ENCODE measurements at places on chromosomes 11 and 22. TPM values are rescaled to one million over a fixed set of nuclear protein-coding genes. Genes with fewer than 3 reads are reported as not detected.

The ISX gene
- not detected for total RNA-seq

The HEPHL1 gene
- total RNA-seq: not detected

The CABP4 gene
- 0.33 TPM for total RNA-seq

The CECR2 gene
- total RNA-seq: 1.2 TPM

The RIMBP3B gene
- total RNA-seq: under 0.01 TPM

The DLG2 gene
- 0.42 TPM for total RNA-seq
